ENCODE measurements at places on chromosomes 1 and 21.

DNA sequence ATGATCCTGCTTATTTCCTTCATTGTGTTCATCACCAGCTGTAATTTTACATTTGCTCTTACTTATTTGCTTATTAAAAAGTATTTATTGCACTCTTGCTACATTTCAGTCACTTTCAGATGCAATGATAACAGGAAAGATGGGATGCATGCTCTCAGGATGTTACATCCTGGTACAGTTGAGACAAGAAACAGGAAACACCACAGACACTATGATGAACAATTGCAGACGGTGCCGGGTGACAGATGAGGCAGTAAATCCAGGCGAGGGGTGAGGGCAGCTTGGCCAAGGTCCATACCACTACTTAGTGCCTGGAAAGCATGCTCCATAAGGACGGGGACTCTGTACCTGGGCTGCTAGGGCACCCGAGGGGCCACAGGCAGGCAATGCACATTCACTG, 156.6 kb upstream of the RAB4A start:
- no peak for DNase-seq

DNA sequence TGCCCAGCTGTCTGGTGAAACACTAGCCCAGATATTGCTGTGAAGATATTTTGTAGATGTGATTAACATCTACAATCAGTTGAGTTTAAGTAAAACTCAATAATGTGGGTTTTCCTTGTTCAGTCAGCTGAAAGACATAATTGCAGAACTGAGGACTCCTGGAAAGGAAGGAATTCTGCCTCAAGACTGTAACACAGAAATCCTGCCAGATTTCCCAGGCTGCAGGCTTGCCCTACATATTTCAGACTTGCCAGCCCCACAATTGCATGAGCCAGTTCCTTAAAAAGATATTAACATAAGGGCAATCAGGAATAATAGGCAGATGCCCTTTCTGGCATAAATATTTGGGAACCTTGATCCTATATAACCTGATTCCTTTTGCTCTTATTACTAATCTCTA, 14.2 kb upstream of the NIBAN1 start:
- no peak for DNase-seq

- no peak for DNase-seq
These were observed 237.6 kb downstream of the PTPRC start for GRCh38 chr1:198876371-198876871.

DNA sequence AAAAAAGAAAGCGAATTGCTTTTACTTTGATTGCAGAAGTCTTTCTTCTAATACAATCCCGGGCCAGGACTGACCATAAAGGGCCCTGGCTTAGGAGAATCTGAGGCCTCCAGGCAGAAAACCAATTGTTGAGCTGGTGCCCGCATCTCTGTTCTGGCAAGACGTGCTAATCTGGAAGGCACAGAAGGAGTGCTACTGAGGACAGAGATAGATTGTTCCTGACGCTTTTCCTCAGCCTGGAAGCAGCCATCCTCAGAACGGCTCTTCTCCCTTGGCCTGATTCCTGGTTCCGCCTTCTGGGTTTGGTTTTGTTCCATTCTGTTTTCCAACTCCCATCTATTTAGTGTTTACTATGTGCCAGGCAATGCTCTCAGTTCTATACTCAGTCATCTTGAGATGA, 44.8 kb upstream of the SPOCD1 start:
- DNase-seq = no peak

GRCh38 chr1:61279570-61279969, 197.2 kb downstream of the NFIA start:
- no peak for DNase-seq

- DNase-seq = no peak
These were observed 47.7 kb upstream of the RHOU start for GRCh38 chr1:228687587-228687986.

DNA sequence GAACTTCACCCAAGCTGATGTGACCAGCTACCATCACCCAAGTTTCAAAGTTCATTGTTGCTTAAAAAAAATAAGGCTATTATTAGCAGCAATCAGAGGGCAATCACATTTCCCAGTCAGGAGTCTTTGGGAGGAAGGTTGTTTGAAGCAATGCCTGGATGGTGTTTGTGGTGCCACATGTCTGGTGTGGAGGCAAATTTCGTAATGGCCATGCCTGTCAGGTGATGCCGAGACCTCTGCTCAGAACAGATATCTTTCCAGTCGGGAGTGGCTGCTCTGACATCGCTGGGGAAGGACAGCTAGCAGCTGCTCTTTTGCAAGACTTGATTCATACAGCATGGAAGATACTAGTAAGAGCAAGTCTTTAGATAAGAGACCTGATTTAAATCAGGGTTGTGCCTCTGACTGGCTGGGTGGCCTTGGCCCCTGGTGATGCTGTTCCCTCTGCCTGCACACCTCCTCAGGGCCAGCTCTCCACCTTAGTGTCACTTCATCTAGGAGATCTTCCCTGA, 187.8 kb upstream of the JUN start:
- DNase-seq = no peak

- DNase-seq = no peak
These were observed 10.7 kb downstream of the AKIRIN1 start for GRCh38 chr1:39001516-39002421.

DNA sequence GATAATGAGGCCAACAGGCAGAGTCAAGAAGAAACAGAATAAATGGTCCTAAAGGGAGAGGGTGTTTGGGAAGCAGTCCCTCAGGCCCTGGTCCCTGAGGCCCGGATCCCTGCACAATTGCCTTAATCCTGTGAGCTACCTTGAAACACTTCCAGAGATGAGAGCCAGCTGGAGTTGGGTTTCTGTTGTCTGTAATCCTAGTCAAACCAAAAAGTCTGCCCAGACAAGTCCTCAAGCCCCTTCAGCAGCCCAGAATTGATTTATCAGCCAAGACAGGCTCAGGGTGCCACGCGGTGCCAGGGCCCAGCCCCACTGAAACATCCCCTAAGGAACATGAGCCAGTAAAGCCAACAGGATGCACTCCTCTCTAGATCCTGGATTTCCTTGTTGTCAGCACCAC, 16.4 kb upstream of the CLSTN1 start:
- no peak for DNase-seq

- DNase-seq = no peak
These were observed 24.8 kb upstream of the PSEN2 start for GRCh38 chr1:226845624-226846023.

GRCh38 chr1:78267513-78268218, 221.9 kb downstream of the GIPC2 start:
- DNase-seq = no peak

- DNase-seq = no peak
These were observed 19.8 kb upstream of the UAP1 start for GRCh38 chr1:162541619-162542141.

GRCh38 chr1:190289897-190290296, 187.8 kb downstream of the BRINP3 start:
- DNase-seq = no peak

- no peak for DNase-seq
These were observed 52.3 kb upstream of the DUSP10 start for GRCh38 chr1:221794079-221794670.

GRCh38 chr1:211642870-211643269, 32.6 kb downstream of the NEK2 start:
- DNase-seq = no peak

DNA sequence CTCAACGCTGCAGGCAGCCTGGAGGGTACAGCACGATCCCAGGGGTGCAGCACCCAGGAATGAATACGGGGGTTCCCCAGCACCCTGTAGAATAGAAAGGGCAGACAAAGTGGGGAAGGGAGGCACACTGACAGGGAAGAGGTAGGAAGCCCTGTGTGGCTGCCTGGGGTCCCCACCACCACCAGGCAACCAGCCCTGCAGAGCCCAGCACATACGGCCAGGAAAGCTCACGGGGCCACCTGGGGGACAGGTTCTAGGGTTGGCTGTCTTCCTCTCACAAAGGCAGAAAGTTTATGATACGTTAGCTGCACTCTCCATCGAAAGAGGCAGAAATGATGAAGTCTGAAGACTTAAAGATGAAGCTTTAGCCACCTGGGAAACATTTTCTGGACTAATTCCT, 52.5 kb downstream of the ARHGEF16 start:
- no peak for DNase-seq

GRCh38 chr1:3886106-3886670, 13.9 kb downstream of the C1orf174 start:
- no peak for DNase-seq

- DNase-seq = no peak
These were observed at the start of gene CFH for GRCh38 chr1:196651637-196652215. Gene CFH (plus strand): TSS chr1:196652043. CDS start chr1:196652118, 75 bp downstream.

DNA sequence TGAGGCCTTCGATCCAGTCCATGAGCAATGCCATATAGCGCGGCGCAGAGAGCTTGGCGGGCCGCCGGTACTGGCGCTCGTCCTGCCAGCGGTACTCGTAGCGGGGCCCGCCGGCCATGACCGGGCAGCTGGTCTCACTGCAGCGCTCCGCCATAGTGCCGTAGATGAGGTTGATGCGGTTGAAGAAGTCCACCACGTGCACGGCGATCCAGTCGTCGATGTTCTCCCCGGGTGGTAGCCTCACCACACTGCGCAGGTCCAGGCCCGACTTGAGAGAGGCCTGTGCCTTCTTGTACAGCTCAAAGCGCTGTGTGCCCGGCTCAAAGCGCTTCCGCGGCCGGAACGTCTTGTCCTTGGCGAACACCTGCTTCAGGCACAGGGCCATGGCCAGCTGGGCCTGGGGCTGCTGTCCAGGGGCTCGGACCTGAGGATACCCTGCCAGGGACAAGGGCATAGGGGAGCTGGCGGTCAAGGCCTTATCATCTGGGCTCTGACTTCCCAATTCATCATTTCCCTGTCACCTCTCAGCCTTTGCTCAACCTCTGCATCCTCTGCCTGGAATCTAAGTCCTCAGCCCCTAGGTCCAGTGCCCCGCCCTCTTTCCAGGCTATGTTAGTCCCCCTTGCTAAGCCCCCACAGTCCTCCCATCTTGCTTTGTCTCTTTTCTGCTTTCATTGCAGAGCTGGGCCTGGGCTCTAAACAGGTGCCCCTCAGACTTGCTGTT, 3.5 kb downstream of the MOB3C start:
- DNase-seq = no peak

DNA sequence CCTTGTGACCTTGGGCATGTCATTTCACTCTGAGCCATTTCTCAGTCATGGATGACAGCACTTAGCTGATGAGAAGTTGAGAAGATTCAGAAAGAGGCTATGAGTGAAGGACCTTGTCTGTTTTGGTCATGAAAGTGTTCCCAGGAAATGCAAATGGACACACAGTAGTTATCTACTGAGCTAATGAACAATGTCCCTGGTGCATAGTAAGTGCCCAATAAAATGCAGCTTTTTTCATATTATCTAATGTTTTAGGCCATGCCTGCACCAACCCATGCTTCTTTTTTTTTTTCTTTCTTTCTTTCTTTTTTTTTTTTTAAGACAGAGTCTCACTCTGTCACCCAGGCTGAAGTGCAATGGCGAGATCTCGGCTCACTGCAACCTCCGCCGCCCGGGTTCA, 44.4 kb upstream of the EPB41 start:
- no peak for DNase-seq

GRCh38 chr1:211612786-211613107, 33.8 kb upstream of the SLC30A1 start:
- DNase-seq = no peak

DNA sequence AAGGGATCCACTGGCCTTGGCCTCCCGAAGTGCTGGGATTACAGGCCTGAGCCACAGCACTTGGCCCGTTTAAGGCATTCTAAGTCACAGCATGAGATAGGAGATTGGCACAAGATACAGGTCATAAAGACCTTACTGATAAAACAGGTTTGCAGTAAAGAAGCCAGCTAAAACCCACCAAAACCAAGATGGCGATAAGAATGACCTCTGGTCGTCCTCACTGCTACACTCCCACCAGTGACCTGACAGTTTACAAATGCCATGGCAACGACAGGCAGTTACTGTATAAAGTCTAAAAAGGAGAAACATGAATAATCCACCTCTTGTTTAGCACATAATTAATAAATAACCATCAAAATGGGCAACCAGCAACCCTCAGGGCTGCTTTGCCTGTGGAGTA, 33.3 kb upstream of the RCC2 start:
- no peak for DNase-seq

DNA sequence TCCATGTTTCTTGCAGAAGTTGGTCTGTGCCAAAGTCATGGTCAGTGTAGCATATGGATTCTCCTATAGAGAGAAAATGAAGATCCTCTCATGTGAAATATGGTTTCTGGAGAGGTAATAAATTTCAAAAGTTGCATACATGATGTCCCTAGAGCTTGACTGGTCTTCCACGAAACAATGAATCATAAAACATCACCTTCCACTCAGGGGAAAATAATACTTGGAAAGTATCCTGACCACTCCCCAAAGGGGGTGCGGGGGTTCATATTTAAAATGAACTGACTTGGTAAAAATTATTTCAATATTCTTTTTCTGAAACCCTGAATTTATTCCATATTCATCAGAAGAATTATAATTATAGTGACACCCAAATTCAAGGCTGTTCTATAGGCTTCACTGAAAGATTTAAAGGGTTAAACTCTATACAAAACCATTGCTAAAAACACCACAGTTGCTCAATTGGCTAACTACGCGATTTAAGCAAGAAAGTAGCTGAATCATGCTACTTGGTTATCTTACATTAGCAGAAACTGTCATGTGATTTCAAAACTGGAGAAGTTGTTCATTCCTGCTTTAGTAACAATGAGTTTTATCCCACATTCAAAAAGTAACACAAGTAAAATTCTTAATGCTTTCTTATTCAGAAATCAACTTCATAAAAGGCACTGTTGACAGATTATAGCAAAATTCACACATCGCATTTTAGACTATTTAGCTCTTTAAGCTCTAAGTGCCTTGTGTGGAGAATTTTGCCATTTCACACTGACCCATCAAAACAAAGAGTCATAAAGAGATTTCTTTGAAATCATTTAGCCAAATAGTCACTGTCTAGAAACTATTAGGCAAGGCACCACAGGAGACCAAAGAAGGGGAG, 5.3 kb downstream of the CREG1 start:
- DNase-seq = no peak

DNA sequence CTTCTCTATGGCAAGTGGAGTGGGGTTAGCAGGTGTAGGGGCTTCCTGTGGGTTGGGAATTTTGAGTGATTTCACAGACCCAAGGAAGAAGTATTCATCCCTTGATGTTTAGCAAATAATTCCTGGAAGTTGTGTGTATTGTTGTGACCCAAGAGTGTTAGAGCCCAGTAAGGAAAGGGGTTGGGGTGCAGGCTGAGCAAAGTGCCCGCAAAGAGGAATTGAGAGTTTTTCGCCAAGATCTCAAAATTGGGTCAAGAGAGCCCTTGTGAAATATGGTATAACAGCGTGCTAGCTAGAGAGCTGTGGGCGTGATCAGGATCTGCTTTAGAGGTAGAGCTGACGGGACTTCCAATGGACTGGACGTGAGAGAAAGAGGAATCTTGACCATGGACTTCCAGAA, 73.0 kb upstream of the LAPTM5 start:
- DNase-seq = no peak

GRCh38 chr1:202952818-202953217, 5.3 kb downstream of the ADIPOR1 start:
- DNase-seq = no peak

All from GM18507 (cell line).